ENCODE measurements at places on chromosomes 7 and 10.

GRCh38 chr7:156445997-156446761, 194.4 kb upstream of the RNF32 start:
- DNase-seq, result no peak

GRCh38 chr10:25050402-25050801, 34.0 kb downstream of the THNSL1 start:
- no peak for DNase-seq

DNA sequence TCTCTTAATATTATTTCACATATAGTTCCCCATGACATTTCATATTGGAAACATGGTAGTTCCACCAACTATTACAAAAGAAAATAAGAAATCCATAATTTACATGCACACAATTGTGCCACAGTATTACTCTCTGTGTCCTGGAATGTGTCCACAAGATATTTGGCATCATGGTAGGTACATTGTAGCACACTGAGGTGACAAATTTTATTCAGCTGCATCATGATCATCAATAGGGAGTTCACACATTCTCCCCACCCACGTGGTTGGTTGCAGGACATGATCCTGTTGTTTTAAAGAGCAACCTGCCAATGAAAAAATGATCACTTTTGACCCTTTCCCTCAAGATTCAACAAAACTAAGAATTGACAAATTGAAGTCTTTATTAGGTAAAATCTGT, 67.1 kb upstream of the HECTD2 start:
- no peak for DNase-seq

GRCh38 chr7:131400681-131401176, 73.1 kb downstream of the MKLN1 start:
- DNase-seq, result no peak

DNA sequence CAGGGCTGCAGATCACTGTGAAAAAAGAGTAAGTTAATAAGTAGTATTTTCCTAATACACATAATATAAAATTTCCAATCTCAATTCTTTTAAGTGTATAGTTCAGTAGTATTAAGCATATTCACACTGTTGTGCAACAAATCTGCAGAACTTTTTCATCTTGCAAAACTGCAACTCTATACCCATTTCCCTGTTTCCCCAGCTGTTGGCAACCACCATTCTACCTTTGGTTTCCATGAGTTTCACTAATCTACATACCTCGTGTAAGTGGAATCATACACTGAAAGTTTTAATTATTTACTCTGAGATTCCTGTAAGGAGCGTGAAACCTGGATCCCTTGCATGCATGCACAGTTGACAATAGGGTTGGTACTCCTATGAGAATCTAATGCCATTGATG, 155.4 kb downstream of the ZPBP start:
- DNase-seq, result no peak

- no peak for DNase-seq
Measured at GRCh38 chr10:63057509-63057908, 75.6 kb upstream of the NRBF2 start.

DNA sequence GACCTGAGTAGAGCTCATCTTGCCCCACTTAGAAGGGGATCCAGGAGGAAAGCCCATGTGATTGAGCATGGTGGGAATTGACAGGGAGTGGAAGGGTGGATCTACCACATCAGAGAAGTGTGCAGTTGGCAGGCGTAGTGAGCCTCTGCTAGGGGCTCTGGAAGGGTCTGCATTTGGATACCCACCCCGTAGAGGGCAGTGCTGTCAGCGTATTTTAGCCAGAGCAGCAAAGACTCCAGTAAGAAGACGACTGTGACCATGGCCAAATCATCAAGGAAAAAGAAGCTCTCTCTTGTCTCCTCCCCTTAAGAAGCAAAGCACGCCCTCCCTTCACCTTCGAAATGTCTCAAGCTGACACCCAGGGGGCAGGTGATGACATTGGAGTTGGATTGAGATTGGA, 68.8 kb upstream of the INHBA start:
- no peak for DNase-seq

GRCh38 chr10:75294518-75294865, 58.7 kb upstream of the COMTD1 start:
- DNase-seq, result no peak

DNA sequence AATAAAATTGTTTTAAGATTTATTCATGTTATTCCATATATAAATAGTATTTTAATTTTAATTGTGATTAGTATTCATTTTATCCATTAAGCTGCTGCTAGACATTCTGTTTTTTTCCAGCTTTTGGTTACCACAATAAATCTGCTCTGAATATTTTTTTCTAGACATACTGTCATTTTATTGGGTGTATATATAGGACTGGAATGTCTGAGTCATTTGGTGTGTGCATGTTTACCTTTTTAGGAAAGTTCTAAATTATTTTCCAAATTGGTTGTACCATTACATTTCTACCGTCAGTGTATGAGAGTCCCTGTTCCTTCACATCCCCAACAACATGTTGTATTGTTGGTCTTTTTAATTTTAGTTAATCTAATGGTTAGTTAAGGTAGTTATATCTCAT, 1138.1 kb downstream of the REEP3 start:
- DNase-seq, result no peak

DNA sequence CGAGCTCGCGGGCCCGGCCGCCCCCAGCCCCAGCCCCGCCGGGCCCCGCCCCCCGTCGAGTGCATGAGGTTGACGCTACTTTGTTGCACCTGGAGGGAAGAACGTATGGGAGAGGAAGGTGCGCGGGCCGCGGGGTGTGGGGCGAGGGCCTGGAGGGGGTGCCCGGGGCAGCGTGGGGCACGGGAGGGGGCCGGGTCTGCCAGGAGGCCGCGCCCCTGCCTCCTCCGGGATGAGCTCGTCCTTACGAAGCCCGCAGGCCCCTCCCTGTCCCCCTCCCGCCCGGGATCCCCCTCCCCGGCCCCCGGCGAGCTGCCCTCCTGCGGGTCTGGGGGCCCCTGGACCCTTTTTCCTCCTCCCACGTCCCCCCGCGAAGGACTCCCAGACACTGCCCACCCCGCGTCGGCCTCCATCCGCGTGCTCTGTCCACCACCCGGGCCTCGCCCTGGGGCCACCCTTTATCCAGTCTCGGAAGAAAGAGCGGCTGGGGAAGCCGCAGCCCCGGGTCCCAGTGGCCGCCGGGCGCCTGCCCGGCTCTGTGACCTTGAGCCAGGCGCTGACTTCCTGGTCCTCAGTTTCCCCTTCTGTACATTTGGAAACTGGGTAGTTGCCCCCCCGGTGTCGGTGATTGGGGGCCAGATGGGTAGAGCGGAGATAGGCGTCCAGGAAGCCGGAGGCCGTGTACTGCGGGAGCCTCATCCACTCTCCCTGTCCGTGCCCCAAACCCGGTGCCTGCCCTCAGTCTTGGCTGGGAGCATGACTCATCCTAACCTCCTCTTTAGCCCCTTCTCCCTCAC, 521 bp downstream of the LIMK1 start:
- DNase-seq, result no peak

DNA sequence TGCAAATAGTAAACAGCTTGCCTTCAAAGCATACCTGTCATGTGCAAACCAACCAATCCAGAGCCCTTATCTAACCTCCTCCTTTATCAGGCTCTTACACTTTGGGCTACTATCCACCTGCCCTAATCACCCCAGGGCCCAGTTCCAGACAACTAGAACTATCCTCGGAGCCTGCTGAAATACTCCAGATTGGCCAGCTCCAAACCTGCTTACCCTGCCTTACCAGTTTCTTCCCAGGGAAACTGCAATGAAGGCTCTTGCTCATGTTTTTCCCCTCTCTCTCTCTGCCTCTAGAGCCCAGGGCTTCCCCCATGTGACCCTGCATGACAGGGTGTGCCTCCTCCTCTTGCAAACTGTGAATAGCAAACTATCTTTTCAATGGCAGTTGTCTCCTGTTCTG, 81.4 kb upstream of the CAPZA2 start:
- no peak for DNase-seq

GRCh38 chr10:107433605-107434004, 269.1 kb upstream of the SORCS1 start:
- DNase-seq, result no peak

DNA sequence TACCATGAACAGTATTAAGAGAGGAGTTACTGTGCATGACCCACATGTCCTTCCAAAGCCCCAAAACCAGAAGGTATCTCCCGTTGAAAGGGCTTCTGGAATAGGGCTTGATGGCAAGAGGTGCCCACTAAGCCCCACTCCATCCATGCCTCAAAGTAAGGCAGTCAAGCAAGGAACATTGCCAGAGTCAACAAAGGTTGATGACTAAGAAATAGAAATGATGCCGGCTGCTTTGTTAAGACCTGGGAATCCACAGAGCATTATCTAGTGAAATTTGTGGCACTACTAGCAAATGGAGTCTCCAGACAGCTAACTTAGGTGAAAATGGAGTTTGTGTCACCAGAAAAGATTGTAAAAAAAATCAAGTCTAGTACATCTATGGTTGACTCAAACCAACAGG, 6.2 kb downstream of the SFR1 start:
- no peak for DNase-seq

GRCh38 chr10:103621783-103622125, 128.2 kb downstream of the NEURL1 start:
- DNase-seq, result no peak

- DNase-seq, result no peak
Measured at GRCh38 chr10:124614003-124614659, 130.0 kb downstream of the FAM53B start.

GRCh38 chr7:159142730-159143129, 1.9 kb downstream of the VIPR2 start:
- DNase-seq, result no peak

DNA sequence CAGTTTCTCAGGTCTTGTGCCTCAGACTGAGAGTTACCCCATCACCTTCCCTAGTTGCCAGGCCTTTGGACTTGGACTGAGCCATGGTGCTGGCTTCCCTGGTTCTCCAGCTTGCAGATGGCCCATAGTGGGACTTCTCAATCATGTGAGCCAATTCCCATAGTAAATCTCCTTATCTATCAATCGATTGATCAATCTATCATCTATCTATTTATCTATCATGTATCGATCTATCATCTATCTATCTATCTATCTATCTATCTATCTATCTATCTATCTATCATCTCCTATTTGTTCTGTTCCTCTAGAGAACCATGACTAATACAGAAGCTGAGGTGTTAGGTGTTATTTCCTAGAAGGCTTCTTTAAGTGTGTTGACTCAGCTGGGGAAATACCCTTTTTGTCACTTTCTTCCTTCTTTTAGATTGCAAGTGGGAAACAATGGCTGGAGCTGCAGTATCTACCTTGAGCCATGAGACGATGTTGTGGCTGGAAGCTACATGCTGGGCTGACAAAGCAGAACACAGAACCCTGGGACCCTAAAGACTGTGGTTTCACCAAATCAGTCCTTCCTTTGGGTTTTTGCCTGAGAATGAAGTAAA, 234.7 kb upstream of the GLI3 start:
- no peak for DNase-seq

GRCh38 chr10:113585949-113586348, 33.1 kb downstream of the HABP2 start:
- no peak for DNase-seq

- no peak for DNase-seq
Measured at GRCh38 chr10:88256886-88257285, 326.2 kb downstream of the RNLS start.

DNA sequence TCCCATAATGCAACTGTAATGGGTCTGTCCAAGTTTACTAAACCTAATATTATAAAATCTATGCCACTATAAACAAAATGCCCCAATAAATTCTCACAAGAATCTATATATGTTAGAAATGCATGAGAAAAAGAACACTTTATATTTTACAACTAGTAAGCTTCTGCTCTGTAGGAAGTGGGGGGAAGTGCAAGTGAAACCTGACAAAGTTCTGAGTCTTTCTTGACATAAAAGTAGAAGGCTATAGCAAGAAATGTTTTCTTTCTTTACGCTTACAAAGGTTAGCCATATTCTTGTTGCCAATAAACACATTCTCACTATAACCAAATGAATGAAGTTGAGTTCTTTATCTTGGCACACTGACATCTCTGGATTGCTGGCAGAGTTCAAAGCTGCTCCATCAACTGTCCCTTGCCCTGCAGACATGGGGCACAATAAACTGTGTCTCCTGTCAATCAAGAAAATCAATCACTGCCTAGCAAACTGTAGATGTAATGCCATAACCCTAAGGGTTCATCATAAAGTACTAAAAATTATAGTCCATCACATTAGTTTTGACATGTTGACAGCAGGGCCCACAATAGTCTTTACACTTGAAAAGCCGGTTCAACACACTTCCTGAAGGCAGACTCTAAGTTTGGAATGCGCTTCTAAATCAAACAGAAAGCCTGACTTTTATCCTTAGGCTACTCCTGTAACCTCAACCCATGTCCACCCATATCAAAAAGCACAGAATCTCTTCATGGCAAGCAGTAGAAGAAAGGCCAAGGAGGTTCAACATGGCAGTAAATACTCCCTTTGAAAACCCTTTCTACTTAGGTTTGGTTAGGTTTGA, 58.6 kb downstream of the TPK1 start:
- DNase-seq, result no peak

Data from stimulated activated CD8-positive, alpha-beta memory T cell treated with anti-CD3 and anti-CD28 coated beads, Interleukin-7, amount 100 ng/mL, for 1 hour (primary cell).